Naive thymus-derived CD4-positive, alpha-beta T cell (primary cell): ENCODE measurements at places on chromosomes 13 and 19. TPM values are rescaled to one million over a fixed set of nuclear protein-coding genes. Genes with fewer than 3 reads are reported as not detected.

- no peak for DNase-seq
Measured at GRCh38 chr13:51713807-51714206, 90.2 kb downstream of the DHRS12 start.

GRCh38 chr13:87906411-87906810 is 235.2 kb downstream of the SLITRK5 start:
- DNase-seq, result no peak

Gene ZNF98
- total RNA-seq, result not detected in 2 replicates

DNA sequence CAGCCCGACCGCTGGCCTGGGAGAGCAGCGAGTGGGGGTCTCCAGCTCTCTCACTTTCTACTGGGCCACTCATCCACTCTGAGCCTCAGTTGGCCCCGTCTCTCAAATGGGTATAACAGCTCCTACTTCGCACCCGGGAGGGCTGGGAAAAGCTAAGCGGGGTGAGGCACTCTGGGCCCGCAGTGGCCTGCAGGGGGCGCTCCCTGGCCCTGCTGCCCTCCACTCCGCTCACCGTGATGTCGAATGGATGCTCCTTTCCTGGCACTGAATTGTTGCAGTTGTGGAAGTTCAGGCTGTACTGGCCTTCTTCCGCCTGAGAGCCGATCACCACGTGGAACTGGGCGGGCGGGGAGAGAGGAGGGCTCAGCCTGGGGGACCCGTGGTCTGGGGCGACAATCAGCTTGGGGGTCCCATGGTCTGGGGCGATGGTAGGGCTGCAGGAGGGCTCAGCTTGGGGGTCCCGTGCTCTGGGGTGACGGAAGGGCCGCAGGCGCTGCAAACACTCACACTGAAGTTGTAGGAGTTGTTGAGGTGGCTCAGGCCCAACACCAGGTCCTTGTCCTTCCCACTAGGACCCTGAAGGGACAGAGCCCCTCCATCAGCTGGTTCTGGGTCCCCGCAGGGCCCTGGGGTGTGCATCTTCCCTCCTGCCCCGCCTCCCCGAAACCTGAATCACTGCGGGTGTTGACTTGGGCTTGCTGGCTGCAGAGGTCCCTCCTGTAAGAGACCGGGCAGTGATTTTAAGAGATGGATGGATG is 3.9 kb downstream of the GPR108 start:
- no peak for DNase-seq

Gene OLFM2
- total RNA-seq, result 18.1 TPM

DNA sequence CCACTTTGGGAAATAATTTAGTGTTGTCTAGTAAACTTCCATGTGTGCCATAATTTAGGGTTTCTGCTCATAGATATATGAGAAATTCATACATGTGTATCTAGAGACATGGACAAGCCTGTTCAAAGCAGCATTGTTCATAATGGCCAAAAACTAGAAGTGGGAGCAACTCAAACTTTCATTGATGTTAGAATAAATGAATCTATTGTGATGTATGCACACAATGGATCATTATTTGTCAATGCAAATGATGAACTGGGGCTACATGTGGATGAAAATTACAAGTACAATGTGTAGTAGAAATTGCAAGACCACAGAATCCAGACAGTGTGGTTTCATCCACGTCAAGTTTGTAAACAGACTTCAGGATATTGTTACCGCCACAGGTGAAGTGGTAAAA is 284.7 kb downstream of the SLC7A1 start:
- no peak for DNase-seq

Gene LGALS14
- total RNA-seq, result not detected

Gene VSIG10L
- total RNA-seq, result 0.13 TPM

Gene PSG5
- not detected for total RNA-seq

GRCh38 chr19:47490847-47491246 is 6.8 kb upstream of the KPTN start:
- DNase-seq, result no peak

DNA sequence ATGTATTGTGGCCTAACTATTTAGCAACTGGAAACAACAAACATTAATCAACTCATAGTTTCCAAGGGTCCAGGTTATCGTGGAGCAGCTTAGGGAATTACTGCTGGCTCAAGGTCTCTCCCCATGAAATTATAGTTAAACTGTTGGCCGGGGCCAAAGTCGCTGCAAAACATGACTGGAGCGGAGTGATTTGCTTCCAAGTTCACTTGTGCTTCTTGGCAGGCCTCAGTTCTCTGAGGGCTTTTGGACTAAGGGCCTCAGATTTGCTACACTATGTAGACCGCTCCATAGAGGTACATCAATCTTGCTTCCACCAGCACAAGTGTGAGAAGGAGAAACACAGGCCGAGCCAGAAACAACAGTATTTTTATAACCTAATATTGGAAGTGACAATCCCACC is 9.4 kb upstream of the KBTBD7 start:
- no peak for DNase-seq

Gene RNF17
- total RNA-seq, result not detected in 2 replicates

Gene ZNF560
- total RNA-seq, result not detected

- no peak for DNase-seq
Measured at GRCh38 chr19:1991018-1991913, 24.2 kb downstream of the BTBD2 start.

DNA sequence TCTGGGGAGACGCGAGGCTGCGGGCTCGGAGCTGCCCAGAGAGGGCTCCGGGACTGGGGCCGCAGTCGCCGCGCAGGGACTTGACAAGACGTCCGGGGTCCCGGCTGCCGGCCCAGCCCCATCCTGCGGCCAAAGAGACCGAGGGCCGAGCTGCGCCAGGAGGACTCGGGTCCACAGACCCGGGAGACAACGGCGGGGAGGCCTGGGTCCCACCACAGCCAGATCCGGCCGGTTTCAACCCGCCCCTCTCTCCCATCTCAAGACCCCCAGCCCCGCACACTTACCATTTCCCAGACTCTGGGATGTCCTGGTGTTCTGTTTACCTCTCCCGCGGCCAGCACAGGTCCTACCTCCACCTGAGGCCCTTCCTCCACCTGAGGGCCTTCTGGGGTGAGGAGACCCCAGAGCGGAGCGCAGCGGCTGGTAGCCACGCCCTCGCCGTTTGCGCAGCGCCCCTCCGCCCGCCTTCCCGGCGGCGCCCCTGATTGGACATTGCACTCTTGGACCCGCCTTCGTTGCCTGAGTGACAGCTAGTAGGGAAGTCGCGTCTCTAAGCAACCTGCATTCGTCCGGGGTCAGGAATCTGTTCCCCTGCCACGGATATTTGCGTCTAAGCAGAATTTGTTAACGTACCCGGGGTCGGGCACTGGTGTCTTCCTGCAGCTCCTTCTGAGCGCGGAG is at the start of gene ZNF709:
TSS of gene ZNF709 (minus strand) at position 446 of the 681 bp plus-strand sequence. CDS start at position 287, 159 bp downstream.
- peak; percentile 83 for DNase-seq

DNA sequence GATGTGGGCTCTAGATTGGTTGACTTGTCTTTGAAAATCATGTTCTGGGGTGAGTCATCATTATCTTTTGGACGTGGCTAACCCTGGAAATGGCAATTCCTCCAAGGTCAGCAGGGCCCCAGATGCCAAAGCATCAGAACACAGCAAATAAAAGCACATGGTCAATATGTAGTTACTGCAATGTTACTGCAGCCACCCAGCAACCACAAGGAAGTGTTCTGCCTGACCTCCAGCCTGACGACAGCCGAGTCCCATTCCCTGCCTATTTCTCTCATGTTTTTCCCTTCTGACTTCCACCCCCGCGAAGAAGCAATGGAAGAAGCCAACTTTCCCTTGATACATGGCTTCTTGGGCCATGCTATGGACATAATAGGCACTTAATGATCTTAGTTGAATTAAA is 577.9 kb downstream of the IRS2 start:
- no peak for DNase-seq

- DNase-seq, result peak; percentile 76
Measured at GRCh38 chr13:42355092-42355485, 83.1 kb downstream of the AKAP11 start.

Gene INAFM1
- 17.6 TPM for total RNA-seq

Gene APOC4
- total RNA-seq, result not detected in 2 replicates

Gene CEACAM4
- total RNA-seq, result 1.1 TPM

GRCh38 chr13:106275446-106276032 is 259.9 kb downstream of the EFNB2 start:
- no peak for DNase-seq

- DNase-seq, result no peak
Measured at GRCh38 chr13:31199527-31199848, 287 bp upstream of the B3GLCT start.

GRCh38 chr13:36718686-36719085 is 44.9 kb downstream of the SERTM1 start:
- DNase-seq, result no peak

GRCh38 chr13:40963927-40964326 is 55.2 kb downstream of the ELF1 start:
- no peak for DNase-seq

DNA sequence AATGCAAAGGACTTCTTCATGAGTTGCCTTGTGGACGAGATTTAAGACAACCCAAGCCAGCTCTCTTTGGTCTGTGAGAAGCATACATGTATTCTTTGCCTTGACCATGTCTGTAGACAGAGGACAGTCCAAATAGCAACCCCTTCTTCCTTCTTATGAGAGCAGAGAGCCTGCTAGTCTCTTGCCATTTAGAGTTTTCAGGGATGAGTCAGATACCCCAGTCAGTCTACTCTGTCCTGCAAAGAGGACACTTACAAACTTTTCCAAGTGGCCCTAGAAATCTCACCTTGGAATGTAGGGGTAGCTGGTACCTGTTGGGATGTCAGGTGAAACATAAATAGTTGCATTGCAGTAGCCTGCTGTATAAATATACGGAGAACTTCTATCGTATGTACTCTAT is 36.7 kb downstream of the DNAJC3 start:
- DNase-seq, result no peak

DNA sequence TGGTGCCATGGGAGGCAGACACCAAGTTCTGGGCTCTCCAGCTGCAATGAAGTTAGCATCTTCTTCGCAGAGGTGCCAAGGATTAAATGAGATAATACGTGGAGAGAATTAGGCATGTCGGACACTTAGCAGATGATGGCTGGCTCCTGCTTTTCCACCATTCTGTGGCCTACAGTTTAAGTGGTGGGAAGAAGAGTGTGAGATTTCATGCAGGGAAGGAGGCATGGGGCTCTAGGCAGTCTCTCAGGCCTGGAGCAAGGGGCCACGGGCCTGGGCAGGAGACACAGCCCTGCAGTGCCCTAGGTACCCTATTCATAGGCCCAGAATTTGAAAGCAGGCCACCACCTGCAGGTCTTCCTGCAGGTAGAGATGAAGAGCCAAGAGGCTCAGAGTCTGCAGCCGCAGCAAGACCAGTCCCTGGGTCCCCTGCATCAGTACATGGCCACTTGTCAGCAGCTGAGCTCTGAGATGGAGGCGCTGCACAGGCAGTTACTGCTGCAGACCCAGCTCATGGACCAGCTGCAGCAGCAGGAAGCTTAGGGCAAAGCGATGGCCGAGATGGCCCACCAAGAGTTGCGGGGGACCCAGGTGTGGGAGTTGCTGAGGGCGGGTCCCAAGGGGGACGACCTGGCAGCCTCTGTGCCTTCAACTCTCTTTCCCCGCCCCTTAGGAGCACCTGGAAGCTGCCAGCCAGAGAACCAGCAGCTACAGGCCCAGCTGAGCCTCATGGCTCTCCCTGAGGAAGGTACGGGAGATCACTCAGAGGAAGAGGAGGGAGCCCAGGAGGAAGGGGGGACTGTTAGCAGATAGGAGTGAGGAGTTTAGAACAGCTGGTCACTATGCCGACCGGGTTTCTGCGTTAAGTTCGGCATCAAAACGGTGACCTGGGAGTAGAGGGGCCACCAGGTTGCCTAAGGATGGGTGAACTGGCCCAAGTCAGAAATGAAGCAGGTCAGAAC is 33.2 kb upstream of the ZNF492 start:
- no peak for DNase-seq

Gene RFX1
- 16.7 and 17.6 TPM in 2 replicates for total RNA-seq

DNA sequence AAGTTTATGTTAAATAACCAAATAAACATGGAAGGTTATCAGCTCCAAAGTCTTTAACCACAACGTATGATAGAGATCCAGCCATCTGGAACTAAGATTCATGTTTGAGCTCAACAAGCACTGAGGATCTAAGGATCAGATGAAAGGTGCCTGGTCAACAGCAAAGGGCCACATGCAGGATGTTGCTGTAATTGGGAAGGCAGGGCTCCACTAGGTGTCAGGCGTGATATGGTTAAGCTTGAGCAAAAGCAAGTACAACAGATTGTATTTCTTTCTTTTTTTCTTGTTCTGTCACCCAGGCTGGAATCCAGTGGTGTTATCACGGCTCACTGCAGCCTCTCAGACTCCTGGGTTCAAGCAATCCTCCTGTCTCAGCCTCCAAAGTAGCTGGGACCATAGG is 12.0 kb downstream of the EBPL start:
- peak; percentile 6 for DNase-seq

Gene ELSPBP1
- not detected in 2 replicates for total RNA-seq

Gene LMTK3
- 14.0 TPM for total RNA-seq

DNA sequence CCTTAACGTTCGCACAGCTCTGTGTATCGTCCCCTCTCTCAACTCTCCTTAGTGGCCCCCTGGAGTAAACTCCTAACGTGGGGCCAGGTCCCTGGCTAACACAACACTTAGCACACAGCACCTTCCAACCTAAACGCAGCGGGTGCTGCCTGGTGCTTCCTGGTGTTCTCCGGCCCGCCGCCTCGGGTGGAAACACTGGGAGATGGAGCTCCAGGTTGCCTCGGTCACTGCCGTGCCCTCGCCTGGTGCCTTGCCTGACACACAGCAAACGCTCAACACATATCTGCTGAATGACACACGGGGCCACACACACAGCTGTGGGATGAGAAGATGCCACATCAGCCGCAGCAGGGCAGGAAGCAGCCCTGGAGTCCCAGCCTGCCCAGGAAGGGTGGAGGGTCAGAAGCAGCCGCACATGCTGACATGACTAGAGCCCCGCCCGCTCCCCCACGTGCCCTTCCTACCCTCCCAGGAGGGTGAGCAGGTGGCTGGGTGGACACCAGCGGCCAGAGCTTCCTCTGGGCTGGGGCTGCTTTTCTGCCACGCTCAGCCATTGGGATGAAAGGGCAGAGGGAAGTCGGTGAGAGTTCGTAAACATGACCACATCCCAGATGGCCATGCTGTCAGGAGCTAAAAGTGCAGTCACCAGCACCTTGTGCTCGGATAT is 6.6 kb downstream of the PEPD start:
- DNase-seq, result no peak

- no peak for DNase-seq
Measured at GRCh38 chr13:110507678-110508381, 53.7 kb downstream of the RAB20 start.

GRCh38 chr13:38590230-38590629 is 96.6 kb upstream of the FREM2 start:
- no peak for DNase-seq

- DNase-seq, result no peak
Measured at GRCh38 chr19:32035626-32036025, 309.8 kb upstream of the ZNF507 start.

Gene GJB2
- total RNA-seq, result 0.13 TPM

Gene MIA
- total RNA-seq, result 7.2 TPM

Gene ZNF223
- 0.15 TPM in 1 of 2 replicates, not detected in the other for total RNA-seq

GRCh38 chr13:20870829-20871228 is 31.7 kb downstream of the XPO4 start:
- DNase-seq, result no peak

DNA sequence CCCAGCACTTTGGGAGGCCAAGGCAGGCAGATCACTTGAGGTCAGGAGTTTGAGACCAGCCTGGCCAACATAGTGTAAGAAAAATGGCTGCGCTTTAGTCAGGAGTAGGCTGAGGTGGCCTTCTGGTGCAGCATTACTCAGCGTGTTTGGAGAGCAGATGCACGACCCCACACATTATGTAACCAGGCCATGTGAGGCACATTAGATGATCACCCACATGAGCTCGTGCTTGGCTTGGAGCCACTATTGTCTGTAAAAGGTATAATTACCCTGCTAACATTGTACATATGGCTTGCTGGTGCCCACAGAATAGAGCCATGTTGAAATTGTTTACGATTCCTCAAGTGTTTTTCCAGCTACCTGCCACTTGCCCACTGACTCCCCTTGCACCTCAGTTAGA is 24.0 kb upstream of the SCEL start:
- DNase-seq, result no peak

- no peak for DNase-seq
Measured at GRCh38 chr13:106496072-106496997, 39.1 kb downstream of the EFNB2 start.
